ENCODE measurements at places on chromosomes 5 and 9.

DNA sequence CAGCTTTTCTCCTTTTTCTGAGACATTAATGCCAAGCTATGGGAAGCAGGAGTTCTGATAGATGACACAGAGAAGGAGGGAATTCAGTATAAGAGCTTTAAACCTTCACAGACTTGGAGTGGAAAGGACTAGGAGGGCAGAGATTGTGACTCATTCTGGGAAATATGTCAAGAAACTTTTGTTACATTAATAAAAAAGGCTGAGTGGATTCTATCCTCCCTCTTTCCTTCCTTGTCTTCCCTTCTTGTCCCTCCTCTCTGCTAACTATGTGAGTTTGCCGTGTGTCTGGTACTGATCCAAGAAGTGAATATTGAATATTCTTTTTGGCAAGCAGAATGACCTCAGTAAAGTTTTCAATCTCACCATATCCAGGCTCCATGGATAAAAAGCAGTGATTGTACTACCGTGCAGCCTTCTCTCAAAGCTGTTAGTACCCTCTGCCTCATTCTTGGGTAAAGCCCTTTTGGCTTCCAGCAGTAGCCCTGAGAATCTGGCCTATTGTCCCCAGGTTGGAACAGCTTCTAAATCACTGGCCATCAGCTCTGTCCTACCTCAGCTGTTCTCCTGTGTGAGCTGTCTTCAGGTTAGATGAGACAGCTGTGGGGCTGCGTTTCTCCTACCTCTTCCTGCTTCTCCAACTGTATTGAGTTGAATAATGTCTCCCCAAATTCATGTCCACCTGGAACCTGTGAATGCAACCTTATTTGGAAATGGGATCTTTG lies 73.9 kb downstream of the ATG10 start:
- H3K4me1 ChIP-seq, result no peaks in the 10 kb centered on the region
- H3K36me3 ChIP-seq, result peaks cover 17% of the 10 kb centered on the region
- no peak overlapping the region for H3K4me3 ChIP-seq
- H3K27me3 ChIP-seq, result no peaks in the 10 kb centered on the region

DNA sequence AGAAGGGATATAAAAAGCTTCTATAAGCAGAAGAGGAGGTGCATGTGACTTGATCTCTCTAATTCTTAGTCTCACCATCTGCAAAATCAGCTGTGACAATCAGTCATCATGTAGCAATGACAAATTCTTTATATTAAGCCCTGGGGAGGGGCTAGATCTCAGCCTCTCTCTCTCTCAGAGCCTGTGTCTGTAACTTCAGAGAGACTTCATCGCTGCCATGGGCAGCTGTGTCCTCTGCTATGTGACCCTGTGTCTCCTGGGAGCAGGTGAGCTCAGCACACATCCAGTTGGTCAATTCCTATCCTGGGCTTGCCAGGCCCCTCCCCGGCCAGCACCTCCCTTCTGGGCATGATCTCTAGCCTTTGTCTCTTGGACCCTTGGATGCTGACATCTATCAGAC lies 109.6 kb downstream of the ANKRD18B start:
- no peaks in the 10 kb centered on the region for H3K4me1 ChIP-seq
- H3K4me3 ChIP-seq, result no peak overlapping the region
- no peak for DNase-seq
- no peak overlapping the region for H3K27ac ChIP-seq
- H3K36me3 ChIP-seq, result no peaks in the 10 kb centered on the region

DNA sequence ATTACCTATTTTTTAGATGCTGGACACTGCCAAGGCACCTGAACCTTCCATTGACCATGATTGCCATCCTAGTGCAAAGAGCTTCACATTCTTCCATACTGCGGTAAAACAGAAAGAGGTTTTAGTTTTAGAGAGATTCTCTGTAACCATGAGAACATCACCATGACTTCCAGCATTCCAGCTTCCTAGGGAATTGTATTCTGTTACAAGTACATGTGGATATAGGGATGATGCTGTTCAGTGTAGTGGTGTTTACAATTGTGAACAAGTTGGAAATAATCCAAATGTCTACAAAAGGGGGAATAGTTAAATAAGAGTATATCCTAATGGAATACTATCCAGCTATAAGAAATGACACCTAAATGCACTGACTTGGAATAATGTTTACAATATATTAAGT lies 22.4 kb downstream of the NIPSNAP3B start:
- H3K27ac ChIP-seq, result no peak overlapping the region
- H3K4me3 ChIP-seq, result no peak overlapping the region
- no peaks in the 10 kb centered on the region for H3K27me3 ChIP-seq

GRCh38 chr9:126276056-126276728 lies 50.4 kb upstream of the MVB12B start:
- no peak overlapping the region for H3K4me3 ChIP-seq
- H3K36me3 ChIP-seq, result no peaks in the 10 kb centered on the region
- H3K4me1 ChIP-seq, result no peaks in the 10 kb centered on the region
- no peak overlapping the region for H3K27ac ChIP-seq
- peaks cover 28% of the 10 kb centered on the region for H3K27me3 ChIP-seq

GRCh38 chr5:14054111-14054854 lies 88.9 kb upstream of the TRIO start:
- H3K4me3 ChIP-seq, result no peak overlapping the region
- H3K27ac ChIP-seq, result no peak overlapping the region
- no peak for DNase-seq
- peaks cover 3% of the 10 kb centered on the region for H3K27me3 ChIP-seq
